Sigmoid colon (tissue), 7 donors: ENCODE measurements at places on chromosomes 7 and 10. TPM values are rescaled to one million over a fixed set of nuclear protein-coding genes. Genes with fewer than 3 reads are reported as not detected.

GRCh38 chr10:47299611-47300428 lies at the start of gene GDF10:
TSS of gene GDF10 (plus strand) at chr10:47300197. CDS start at chr10:47300652, 455 bp downstream.
- peak within 1 kb of the TSS; percentile 17 for H3K27ac ChIP-seq
- DNase-seq = no peak
- H3K4me3 ChIP-seq = peak within 1 kb of the TSS; percentile 38
- peaks cover 9% of the 10 kb centered on the region for H3K27me3 ChIP-seq
- no peaks in the 10 kb centered on the region for H3K4me1 ChIP-seq

GRCh38 chr10:129030996-129031843 lies 435.8 kb upstream of the MGMT start:
- peaks cover 6% of the 10 kb centered on the region for H3K4me1 ChIP-seq
- no peak overlapping the region for H3K27ac ChIP-seq
- DNase-seq = no peak
- H3K4me3 ChIP-seq = no peak overlapping the region

GRCh38 chr7:68678196-68678595 lies 920.1 kb upstream of the AUTS2 start:
- no peak overlapping the region for H3K27ac ChIP-seq
- no peaks in the 10 kb centered on the region for H3K27me3 ChIP-seq
- no peaks in the 10 kb centered on the region for H3K36me3 ChIP-seq
- H3K4me3 ChIP-seq = no peak overlapping the region

Gene SEM1
- 102 TPM for polyA plus RNA-seq

- no peaks in the 10 kb centered on the region for H3K36me3 ChIP-seq
- no peak overlapping the region for H3K27ac ChIP-seq
These were observed 163.1 kb downstream of the ZNF438 start for GRCh38 chr10:30868611-30869010.

Gene HGF
- 2.7 TPM for polyA plus RNA-seq

DNA sequence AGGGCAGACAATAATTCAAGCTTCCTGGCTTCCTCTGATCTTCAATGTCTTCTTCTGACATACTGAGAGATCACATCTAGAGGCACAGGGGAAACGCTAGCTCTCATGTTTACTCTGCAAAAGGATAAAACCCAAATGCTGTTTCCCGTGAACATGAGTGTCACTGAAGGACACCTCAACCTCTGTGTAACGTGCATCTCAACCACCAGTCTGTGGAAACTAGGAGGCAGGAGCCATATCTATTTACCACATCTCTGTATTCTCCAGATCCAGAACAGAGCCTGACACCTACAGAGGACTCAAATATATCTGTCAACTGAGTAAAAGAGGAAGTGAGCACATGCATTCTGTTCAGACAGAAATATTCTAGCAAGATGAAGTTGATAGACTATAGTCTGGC lies 140.3 kb upstream of the TARP start:
- no peak for DNase-seq
- no peaks in the 10 kb centered on the region for H3K4me1 ChIP-seq
- H3K4me3 ChIP-seq = no peak overlapping the region
- H3K36me3 ChIP-seq = no peaks in the 10 kb centered on the region
